Caudate nucleus (tissue), 63 donors: ENCODE measurements at places on chromosomes 12 and 14.
A peak's percentile ranks its signal among the peaks of the same experiment; 100 is the strongest.

DNA sequence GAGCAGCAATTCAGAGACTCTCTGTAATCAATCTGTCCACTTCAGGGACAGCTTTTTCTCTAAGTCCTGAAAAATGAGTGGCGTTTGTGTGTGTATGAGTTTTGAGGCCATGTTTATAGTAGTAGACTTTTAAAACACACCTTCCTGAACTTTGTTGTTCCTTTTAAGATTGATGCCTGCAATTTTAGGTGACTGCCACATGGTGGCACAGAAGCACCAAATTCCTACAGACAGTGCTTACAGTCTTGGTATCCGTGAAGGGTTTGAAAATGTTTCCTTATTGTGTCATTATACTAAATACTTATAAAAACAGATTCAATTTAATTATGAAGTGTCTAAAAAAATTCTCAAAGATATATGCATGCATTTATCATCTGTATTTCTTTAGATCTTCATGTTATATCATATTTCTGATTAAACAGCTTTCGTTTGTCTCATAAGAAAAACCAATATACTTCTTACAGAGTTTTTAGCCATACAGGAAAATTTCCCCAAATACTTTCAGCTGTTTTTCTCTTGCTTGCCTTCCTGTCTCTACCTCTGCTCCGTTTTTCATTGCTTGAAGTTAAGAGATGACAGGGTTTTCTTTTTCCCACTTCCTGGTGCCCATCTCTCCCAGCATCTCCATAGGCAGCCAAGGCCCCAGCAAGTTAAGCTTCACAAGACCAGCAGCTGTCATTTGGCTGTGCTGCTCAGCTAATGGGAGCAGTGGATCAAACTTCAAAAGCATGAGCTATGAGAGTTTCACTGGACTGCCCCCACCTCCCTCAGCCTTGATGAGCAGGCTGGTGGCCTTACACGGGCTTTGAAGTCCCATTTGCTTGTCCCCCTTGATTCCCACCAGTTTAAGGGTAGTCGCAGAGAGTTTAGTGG lies 259.6 kb downstream of the AKAP6 start:
- no peak for DNase-seq

DNA sequence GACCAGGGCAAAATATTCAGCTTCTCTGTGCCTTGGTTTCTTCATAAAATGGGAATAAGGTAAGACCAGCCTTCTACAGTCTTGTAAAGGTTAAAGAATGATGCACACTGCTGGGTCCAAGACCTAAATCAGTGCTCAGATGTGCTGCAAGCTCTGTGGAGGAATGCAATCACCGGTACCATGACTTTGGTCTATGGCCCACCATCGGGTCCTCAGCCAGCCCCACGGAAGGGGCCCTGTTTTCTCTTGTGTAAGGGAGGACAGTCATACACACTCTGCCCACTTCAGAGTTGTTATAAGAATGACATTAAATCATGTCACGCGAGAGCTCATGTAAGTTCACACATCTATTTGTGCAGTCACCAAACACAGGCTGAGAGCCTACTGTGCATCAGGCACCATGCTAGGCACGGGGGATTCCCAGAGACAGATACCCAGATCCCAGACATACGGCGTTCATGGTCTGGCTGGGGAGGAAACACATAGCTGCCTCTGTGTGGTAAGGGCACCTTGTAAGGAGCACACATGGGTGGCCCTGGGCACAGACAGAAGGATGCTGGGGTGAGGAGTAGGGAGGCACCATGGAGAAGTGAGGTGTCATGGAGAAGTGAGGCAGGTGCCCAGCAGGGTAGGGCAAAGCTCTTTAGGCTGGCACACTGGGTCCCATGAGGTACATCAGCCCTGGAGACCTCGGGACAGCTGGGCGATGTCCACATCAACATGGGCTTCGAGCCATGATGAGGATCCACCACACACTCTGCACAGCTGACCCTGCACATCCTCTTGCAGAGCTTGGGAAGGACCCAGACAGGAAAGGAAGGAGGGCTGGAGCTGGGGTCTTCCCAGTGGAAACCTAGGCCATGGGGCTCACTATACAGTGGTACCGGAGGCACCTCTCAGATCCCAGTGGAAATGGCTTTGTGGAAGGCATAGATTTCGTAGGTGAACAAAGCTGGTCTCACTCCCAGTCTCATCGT lies 190.4 kb upstream of the DIO3 start:
- DNase-seq = no peak

GRCh38 chr12:48814262-48815125 lies 3.8 kb upstream of the CACNB3 start:
- DNase-seq = peak; percentile 61

GRCh38 chr12:27577688-27578087 lies 53.7 kb downstream of the PPFIBP1 start:
- no peak for DNase-seq

- DNase-seq = no peak
Observed at GRCh38 chr12:76047060-76047459, 15.5 kb upstream of the PHLDA1 start.

DNA sequence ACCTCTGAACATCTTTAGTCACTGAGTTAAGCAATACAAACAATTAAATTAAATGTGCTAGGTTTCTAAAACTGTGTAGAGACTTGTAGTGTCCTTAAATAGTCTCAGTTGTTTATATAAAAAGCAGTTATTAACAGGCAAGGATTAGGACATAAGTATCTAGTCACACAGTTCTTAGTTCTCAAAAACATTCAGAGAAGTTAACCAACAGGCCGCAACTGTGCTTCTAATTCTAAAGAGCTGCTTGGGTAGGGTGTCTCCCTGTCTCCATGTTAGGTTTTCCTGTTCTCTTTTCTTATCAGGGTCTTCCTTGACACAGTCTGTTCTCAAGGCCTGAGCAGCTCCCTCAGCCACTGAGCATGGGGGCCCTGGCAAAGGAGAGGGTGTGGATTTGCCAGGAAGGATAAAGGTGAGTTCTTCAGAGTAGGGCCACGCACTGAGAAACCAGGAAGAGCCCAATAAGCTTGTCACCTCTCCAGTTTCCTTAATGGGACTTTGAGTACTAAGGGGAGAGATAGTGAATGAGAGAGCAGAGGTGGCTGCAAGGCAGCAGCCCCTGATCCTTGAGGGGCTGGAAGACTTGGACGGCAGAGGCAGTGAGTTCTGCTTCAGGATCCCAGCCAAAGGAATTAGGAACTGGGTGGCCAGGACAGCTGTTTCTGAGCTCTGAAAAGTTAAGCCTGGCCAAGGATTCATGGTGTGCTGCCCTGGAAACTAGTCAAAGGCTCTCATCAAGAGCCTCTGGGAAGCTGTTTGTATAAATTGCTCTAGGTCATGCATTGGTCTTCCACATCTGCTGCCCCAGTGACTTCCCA lies 177.3 kb downstream of the MYRFL start:
- no peak for DNase-seq

DNA sequence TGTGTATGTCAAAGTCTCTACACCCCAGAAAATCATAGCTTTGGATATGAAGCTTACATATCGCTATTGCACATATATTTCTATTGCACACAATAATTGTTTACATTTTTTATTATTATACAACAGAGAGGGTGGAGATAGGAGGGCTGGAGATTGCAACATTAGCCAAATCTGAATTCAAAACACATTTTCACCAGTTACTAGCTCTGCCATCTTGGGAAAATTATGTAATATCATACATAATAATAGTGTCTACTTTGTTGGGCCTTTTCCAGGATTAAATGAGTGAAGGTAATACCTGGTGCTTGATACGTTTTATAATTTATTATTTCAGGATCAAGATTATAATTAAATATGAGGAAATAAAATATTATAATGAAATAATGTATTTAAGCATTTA lies 507.4 kb upstream of the TBX3 start:
- no peak for DNase-seq

- no peak for DNase-seq
Observed at GRCh38 chr14:85566603-85567002, 36.7 kb downstream of the FLRT2 start.

DNA sequence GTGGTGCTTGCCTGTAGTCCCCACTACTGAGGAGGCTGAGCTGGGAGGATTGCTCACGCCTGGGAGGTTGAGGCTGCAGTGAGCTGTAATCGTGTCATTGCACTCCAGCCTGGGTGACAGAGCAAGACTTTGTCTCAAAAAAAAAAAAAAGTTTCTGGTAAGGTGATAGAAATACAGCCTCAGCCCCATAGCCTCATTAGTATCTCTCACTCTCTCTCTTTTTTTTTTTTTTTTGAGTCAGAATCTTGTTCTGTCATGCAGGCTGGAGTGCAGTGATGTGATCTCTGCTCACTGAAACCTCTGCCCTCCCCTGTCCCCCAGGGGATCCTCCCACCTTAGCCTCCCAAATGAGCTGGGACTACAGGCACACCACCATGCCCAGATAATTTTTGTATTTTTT lies 19.2 kb downstream of the MTHFD1 start:
- no peak for DNase-seq

DNA sequence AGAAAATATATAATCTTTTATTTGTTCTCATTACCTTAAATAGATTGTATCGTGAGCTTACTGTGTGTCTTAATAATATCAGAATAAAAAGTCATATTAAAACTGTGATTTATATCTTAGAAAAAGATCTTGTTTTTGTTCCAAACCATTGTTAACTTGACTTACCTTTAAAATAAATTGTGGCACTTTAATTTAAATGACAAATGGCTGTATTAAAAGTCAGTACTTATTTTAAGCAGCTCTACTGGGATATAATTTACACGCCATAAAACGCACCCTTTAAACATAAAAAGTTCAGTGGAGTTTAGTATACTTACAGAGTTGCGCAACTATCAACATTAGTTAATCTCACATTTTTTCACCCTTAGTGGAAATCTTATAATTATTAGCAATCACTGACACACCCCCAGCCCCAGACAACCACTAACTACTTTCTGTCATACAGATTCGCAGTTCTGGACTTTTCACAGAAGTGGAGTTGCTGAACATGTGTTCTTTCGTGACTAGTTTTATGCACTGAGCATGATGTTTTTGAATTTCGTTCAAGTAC lies 311.7 kb downstream of the ACSS3 start:
- no peak for DNase-seq

GRCh38 chr12:76863005-76863670 lies 15.7 kb downstream of the CSRP2 start:
- no peak for DNase-seq

DNA sequence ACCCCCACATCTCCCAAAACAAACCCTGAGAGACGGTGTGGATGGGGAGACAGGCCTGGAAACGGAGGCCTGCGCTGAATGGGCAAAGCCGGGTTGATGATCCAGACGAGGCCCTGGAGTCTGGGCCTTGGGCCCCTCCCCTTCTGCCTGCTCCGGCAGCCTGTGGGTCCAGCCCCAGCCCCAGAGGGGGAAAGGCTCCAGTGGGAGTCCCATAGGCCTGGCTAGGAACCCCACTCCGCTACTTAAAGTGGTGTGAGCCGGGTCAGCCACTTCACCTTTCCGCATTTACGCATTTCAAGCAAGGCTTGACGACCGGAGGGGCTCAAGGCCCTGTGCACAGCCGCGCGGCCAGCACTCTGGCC lies 695 bp upstream of the TNFAIP2 start:
- no peak for DNase-seq

GRCh38 chr12:45994736-45995135 lies 4.4 kb upstream of the SCAF11 start:
- DNase-seq = peak; percentile 77

GRCh38 chr14:90034156-90034555 lies 27.6 kb upstream of the KCNK13 start:
- no peak for DNase-seq

DNA sequence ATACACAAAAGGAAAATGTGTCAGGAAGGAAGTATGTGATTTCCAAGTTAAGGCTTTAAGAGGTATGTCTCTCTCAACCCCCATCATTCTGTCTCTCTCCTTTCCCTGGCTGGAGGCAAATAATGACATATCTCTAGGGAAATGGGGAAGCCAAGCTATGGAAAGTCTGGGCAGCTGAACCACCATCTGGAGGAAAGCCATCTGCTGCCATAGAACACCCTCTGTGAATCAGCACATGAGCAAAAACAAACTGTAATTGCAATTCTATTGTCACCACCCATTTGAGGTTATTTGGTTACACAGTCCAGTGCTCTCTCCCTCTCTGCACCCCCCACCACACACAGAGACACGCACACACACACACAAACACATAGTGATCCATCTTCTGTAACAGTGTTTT lies 766.2 kb downstream of the FLRT2 start:
- DNase-seq = no peak

- no peak for DNase-seq
Observed at GRCh38 chr14:104746071-104746545, 6.8 kb upstream of the SIVA1 start.

DNA sequence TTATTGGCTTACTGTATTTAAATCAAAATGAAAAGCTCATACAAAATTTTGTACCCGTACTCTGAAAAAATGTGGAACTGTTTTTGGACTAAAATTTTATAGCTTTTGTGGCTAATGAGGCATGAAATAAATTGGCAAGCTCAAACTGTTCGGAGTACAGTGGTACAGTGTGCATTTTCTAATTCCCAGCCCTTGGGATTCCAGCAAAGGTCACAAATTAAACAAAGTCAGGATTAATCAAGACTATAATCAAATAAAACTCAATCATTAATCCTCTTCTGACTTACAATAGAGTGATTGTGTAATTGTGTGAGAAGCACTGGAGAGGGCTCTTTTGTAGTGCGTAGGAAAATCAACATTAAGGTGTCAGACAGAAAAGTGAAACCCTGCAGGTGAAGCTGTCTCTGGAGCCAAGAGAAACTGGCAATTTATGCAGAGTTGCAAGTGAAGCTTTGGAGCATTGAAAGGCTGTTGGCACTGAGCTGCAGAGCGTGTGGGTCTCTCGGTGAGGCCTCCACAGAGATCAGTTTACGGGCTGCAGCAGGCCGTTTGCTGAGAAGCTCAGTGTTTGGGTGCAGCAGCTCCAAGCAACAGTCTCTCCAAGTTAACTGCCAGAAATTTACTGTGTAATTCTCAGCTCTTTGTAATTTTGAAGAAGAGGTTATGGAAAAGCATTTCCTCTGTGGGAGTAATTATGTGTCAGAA lies 275.9 kb downstream of the FBXL14 start:
- peak; percentile 66 for DNase-seq

DNA sequence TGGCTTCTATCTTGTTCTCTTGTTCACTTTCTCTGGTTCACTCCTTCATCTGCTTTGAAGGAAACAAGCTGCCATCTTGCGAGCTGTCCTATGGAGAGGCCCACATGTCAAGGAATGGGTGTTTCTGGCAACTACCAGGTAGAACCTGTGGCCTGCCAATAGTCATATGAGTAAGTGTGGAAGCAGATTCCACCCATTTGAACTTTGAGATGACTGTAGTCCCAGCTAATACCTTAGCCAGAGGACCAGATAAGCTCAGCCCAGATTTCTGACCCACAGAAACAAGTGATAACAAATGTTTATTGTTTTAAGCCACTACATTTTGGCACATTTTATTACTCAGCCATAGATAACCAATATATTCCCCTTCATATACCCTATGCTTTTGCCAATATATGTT lies 4.0 kb upstream of the SLC38A2 start:
- DNase-seq = no peak

- DNase-seq = no peak
Observed at GRCh38 chr12:78457938-78458337, 406.6 kb upstream of the SYT1 start.

DNA sequence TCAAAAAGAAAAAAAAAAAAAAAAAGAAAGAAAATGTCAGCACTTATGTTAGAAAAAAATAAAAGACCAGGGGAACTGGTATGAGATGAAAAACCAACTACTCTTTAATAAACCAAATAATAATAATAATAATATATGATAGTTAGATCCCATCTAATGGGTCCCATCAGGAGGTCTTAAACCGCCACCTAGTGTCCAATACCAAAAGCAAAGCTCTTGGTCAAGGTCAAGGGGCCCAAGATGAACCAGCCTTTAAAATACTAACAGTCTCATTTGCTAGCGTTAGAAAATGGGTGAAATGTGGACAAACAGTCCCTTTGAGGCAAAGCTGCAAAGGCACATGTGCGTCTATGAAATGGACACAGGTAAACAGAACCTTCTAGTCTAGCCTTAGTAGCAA lies 12.3 kb downstream of the BRAP start:
- DNase-seq = no peak

GRCh38 chr12:132391326-132392041 lies 62.1 kb upstream of the GALNT9 start:
- DNase-seq = no peak
